ENCODE measurements at places on chromosomes 2 and 18.

GRCh38 chr2:173205375-173205774 lies 129.7 kb downstream of the MAP3K20 start:
- peak; percentile 9 for DNase-seq

DNA sequence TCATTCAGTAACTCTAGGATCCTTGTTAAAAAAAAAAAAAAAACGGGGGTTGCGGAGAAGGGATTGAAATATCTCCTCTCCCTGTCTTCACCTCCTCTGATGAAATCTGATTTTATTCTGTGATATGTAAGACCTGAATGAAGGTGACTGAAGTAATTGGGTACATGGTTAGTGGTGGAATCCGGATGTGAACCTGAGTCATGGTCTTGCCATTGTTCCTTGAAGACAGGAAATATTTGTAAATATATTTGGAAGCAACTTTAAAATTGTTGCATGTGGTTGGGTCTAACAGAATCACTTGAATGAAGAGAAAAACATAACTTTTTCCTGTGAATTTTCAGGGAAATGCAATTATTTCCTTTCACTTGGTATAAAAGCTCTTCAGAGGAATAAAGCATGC lies 3.0 kb upstream of the IL1A start:
- no peak for DNase-seq

GRCh38 chr2:241033994-241034393 lies 35.6 kb downstream of the SNED1 start:
- no peak for DNase-seq

GRCh38 chr2:180823546-180824141 lies 156.8 kb upstream of the UBE2E3 start:
- no peak for DNase-seq

DNA sequence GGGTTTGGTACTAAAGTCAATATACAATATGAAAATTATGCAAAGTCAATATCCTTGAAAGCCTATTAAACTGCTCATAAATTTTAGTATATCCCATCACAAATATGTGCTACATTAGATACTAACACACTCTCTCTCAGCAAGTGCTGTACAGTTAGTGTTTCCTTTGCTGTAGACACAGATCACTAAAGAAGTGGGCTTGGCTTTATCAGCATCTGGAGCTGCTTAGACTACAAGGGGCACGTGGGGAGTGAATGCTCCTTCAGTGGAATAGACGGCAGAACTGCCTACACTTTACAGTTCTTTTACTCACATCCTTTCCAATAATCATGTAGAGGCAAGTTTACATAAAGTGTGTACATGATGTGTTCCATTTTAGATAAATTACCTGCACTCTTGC lies 26.0 kb upstream of the EFEMP1 start:
- no peak for DNase-seq

- DNase-seq, result no peak
Measured at GRCh38 chr2:217065695-217066405, 206.0 kb upstream of the TNP1 start.

DNA sequence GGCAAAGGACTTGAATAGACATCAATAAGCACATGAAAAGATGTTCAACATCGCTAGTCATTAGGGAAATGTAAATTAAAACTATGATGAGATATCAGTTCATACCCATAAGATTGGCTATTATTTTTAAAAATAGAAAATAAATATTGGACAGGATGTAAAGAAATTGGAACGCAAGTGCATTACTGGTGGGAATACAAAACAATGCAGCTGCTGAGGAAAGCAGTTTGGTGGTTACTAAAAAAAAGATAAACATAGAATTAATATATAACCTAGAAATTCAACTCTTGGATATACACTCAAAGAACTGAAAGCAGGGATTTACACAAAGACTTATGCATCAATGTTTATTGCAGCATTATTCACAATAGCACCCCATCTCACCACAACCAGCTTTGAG lies 174.5 kb upstream of the NDUFV2 start:
- DNase-seq, result no peak

DNA sequence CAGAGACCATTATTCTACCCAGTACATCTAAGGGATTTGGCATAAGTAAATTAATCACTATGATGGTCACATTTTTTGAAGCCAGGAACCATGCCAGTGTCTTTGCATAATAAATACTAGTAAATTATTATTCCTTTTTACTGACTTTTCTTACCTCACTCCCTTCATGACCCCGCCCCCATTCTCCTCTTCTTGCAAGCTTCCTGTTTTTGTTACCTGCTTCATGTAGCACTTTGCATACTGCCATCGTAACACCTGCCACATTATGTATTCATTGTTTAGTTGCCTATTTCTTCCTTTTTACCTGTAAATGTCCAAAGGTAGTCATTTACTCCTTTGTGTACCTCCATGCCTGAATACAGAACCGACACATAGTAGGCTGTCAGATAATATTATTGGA lies 309.5 kb downstream of the KIAA1328 start:
- DNase-seq, result no peak

GRCh38 chr18:62453864-62454263 lies 69.0 kb upstream of the ZCCHC2 start:
- no peak for DNase-seq

DNA sequence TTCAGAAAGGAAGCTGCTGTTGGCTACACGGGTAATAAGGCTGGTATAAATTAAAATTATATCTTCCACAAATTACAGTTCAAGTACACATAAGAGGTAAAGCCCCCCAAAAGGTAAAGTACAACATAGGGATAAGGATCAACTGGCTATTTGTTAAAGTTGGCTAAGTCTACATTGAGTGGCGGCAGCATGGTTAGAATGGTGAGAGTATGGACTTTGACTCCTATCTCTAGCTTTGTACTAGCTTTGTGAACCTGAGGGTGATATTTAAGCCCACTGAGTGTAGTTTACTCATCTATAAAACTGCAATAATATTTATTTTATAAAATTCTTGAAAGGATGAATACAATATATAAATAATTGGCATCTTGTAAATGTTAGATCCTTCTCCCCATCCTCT lies 542.8 kb downstream of the DSC3 start:
- no peak for DNase-seq

GRCh38 chr2:20578895-20579825 lies 71.7 kb downstream of the HS1BP3 start:
- peak; percentile 97 for DNase-seq

- no peak for DNase-seq
Measured at GRCh38 chr2:221402072-221402471, 170.0 kb downstream of the EPHA4 start.

GRCh38 chr2:239306274-239307220 lies 94.3 kb downstream of the HDAC4 start:
- no peak for DNase-seq

DNA sequence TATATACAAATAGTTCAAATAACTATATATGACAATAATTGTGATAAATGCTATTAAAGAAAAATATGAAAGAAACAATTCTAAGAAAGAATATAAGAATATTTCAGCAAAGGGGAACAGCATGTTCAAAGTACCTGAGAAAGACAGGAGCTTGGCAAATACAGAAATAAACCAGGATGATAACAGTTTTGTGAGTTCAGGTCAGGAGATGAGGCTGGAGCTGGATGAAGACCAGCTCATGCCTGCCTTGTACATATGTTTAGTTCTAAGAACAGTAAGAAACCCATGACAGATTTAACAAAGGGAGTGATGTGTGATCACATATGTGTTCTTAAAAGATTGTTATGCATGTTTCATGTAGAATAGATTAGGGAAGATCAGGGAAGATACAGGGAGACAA lies 98.2 kb downstream of the R3HDM1 start:
- no peak for DNase-seq

DNA sequence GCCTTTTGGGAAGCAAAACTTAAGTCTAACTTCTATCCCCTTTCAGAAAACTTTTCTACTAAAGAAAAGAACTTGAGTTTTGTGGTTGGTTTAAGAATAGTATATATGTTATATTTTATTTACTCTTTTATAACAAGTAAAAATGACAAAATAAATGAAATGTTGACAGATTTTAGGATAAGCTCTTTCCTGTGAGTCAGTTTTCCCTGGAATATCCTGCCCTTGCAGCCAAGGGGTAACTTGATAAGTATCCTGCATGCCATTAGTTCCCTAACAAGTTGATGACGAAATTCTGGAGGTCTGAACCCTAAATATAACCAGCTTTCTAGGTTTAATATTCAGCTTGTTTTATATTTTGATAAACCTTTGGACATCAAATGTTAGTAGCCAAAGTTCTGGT lies 7.3 kb upstream of the HTR2B start:
- DNase-seq, result no peak

DNA sequence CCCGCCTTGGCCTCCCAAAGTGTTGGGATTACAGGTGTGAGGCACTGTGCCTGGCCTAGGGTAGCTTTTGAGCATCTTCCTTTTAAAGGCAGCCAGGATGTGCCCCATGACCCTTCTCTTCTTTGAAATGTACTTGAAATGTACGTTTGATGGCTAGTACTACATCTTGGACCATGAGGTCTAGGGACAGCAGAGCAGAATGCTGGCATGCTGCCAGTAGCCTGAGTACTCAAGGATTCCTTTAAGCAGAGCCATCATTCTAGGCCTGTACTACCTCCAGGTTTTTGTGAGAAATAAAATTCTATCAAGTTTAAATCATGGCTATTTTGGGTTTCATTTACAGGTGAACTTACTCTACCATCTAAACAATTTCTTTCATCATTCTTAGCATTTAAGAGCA lies 2.9 kb upstream of the EML6 start:
- no peak for DNase-seq
